ENCODE measurements at places on chromosomes 2 and 18. TPM values are rescaled to one million over a fixed set of nuclear protein-coding genes. Genes with fewer than 3 reads are reported as not detected.

DNA sequence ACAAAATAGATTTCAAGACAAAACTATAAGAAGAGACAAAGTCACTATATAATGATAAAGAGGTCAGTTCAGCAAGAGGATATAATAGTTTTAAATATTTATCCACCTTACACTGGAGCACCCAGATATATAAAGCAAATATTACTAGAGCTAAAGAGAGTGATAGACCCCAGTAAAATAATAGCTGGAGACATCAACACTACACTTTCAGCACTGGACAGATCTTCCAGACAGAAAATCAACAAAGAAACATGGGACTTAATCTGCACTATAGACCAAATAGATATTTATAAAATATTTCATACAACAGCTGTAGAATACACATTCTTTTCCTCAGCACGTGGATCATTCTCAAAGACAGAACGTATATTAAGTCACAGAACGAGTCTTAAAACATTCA, 86.6 kb downstream of the ATP8B1 start:
- DNase-seq, result no peak

DNA sequence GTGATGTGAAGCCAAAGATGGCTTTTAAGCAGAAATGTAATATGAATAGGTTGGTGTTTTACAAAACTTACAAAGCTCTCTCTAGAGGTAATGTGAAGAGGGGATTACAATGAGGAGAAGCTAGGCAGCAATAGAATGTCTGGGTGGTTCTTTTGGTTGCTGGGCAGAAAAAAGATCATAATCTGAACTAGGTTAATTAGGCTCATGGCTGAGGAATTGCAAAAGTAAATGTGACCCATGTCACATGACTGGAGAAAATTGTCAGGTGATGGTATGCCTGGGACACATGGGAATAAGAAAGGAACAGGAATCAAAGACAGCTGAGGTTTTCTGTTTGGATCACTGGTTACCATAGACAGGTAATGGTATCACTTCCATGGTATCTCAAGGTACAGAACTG, 7.5 kb upstream of the RIT2 start:
- no peak for DNase-seq

- no peak for DNase-seq
These were observed 230.0 kb downstream of the LRP1B start for GRCh38 chr2:141900826-141901225.

DNA sequence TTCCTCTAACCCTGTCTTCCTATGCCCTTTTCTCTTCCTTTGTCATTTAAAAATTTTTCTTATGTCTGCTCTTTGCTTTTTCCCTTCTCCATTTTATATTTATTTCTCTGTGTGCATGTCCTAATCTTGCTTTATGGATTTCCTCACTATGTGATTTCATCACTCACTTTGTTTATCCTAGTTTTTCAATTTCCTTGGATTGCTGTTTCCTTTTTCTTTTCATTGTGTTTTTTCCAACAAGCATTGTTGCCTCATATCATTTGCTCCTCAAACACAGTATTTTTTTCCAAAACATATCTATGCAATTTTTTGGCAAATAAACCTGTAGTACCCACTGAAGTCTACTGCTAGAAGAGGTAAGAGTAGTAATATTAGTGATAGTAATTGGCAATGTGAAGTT, 67.4 kb upstream of the PNPT1 start:
- DNase-seq, result no peak

DNA sequence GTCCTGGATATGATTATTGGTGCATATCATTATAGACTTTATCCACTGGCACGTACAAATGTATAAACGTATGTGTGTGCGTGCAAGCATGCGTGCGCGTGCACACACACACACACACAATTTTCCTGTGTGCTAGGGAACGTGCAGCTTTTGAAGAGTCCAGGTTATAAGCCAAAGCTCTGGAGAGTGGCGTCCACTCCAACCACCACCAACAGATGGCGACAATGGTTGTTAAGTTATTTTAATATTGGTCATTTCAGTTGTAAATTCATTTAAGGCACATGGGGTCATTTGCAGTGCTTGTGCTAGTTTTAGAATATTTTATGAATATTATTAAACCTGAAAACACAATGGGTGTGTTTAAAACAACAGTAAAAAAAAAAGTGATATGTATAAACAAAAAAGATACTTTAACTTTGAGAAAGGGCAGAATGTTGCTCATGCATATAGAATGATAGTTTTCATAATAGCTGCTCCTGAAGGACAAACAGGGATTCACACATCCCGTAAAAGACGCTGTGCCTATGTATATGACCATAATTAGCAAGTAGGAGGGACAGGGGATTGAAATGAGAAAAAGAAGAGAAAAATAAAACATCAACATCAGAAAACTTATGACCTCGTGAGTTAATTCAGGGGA, 124.2 kb upstream of the ITGB6 start:
- DNase-seq, result no peak

DNA sequence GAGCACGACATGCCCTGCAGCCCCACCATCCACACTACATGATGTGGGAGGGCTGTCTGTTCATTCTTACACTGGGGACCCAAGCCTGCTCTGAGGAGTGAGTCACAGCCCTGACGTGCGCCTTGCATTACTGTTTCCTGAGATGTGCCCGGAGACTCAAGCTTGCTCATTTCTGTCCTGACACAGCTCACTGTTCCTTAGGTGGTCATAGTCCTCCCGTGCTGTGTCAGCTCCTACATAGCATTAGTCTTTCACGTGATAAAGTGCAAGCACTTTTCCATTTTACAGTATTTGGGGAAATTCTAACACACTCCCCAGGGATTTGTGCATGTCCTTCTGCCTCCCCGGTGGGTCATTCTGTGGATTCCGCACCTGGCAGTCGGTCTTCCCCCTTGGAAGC, 46.2 kb upstream of the TRIM43B start:
- DNase-seq, result no peak

- no peak for DNase-seq
These were observed 239.5 kb downstream of the L3MBTL4 start for GRCh38 chr18:6174983-6175745.

DNA sequence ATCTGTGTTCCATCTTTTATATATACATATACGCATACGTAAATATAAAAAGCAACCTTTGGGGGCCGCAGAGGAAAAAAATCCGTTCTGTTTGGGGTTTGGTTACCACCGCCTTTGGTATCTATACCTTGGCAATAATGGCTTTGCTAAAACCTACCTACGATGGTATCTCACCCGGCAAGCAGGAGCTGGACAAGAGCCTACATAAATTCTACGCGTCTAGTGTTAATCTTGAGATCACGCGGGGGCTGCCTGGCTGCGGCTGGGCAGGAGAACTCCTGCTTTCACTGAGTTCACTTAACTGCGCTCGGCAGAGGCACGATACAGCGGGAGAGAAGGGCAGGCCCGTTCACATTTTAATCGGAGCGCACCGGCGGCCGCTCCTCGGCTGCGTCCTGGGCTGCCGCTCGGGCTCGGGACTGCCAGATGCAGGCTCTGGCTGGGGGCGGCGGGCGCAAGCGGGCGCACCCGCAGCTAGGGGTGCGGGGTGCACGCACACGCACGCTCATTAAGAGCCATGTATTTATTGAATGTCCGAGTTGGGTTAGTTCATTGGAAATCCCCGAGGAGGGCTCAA, 1.7 kb upstream of the POU3F3 start:
- DNase-seq, result no peak

DNA sequence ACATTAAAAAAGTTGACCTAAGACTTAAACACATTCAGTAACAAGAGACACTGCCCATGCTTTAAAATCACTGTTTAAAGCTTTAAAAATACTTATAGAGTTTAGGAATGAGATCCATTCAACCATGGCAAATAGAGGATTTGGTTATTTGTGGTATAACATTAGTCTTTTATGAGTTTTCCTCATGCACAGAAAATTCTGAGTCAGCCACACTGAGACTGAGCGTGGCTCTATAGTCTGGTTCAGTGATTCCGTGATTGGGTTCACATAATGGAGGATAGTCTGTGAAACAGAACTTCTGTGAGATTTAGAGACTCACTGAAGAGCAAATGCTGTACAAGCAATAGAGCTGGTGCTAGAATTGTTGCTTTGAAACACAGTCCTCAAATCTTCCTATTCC, 1502.4 kb upstream of the PIK3C3 start:
- DNase-seq, result no peak

- DNase-seq, result no peak
These were observed 407.7 kb upstream of the SLC8A1 start for GRCh38 chr2:40859617-40860016.

GRCh38 chr18:15198116-15198389, 450.1 kb downstream of the ANKRD30B start:
- DNase-seq, result no peak

DNA sequence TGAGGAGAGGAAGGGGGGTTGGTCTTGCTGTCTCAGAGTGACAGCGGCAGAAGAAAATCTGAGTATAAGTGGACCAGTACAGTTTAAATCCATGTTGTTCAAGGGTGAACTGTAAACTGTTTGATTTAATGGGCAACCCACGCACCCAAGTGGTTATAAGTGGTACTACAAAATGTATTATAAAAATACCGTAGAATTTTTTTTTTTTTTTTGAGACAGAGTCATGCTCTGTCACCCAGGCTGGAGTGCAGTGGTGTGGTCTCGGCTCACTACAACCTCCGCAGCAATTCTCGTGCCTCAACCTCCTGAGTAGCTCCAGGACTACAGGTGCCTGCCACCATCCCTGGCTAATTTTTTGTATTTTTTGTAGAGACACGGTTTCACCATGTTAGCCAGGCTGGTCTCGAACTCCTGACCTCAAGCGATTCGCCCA, 2.1 kb upstream of the CHCHD5 start:
- peak; percentile 21 for DNase-seq

DNA sequence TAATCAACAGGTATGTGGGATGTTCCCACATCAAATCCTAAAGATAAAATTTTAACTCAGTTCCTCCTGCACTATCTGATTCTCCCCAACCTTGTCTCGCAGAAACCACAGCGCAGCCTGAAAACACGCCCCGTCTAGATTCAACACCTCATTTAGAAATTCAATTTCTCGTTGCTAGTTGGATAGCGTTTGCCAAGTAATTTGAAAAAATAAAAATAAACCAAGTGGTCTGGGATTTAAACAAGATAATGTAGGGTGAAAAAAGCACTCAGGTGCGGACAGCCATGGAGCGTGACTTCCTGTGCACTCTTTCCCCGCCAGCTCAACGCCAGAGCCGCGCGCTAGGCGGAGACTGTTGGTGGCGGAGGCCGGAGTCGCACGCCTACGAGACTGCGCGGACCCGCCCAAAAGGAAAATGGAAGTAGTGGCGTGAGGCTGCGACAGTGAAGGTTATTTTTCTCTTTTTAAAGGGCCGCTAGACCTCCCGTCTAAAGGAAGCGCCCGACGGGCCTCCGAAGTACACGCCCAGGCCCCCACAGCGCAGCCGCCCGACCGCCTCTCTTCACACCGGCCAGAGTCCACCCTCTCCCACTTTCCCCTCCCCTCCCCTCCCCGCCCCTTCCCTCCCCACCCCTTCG, 615 bp upstream of the CCNT2 start:
- peak; percentile 92 for DNase-seq

- DNase-seq, result no peak
These were observed 74.2 kb upstream of the L3MBTL4 start for GRCh38 chr18:6488956-6489355.

DNA sequence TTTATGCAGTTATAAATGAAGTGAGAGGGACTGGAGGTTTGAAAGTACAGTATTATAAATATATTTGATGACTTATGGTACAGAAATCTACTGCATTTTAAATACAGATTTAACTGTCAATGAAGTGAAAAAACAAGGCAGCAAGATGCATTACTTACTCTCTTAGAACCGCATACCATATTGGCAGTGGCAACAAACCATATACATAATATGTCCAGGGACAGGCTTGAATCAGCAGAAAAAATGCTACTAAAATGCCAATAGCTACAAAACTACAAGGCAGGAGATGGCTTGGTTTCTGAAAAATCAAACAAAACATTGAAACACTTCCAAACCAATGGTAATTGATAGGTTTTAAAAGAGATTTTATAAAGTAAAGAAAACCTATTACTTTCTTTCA, 77.2 kb downstream of the PIGN start:
- no peak for DNase-seq

GRCh38 chr2:68311033-68311432, 8.7 kb downstream of the CNRIP1 start:
- DNase-seq, result no peak

DNA sequence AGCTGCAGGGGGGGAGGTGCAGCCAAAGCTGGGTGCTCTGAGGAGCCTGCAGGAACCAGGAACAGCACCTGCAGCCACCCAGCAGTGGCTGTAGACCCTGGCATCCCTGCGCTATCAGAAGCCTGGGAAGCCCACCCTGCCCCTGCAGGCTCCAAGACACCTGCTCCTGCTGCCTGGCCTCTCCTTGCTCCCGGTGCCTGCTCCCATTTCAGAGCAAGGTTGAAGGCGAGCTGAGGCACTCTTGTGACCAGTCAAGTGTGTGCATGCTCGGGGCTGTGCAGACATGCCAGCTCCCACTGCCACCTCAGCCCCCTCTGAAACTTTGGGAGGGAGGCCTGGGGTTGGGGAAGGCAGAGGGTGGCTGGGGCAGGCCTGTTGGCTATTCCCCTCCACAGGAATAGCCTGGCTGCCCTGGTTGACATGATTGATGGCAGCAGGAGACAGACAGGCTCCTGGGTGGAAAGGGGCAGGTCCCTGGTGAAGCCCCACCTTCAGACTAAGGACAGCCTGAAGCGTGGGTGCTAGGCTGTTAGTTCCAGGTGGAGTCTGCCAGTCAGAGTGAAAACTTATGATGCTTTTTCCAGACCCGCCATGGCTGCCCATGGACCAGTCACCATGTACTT, 151.4 kb downstream of the MBD5 start:
- DNase-seq, result no peak

DNA sequence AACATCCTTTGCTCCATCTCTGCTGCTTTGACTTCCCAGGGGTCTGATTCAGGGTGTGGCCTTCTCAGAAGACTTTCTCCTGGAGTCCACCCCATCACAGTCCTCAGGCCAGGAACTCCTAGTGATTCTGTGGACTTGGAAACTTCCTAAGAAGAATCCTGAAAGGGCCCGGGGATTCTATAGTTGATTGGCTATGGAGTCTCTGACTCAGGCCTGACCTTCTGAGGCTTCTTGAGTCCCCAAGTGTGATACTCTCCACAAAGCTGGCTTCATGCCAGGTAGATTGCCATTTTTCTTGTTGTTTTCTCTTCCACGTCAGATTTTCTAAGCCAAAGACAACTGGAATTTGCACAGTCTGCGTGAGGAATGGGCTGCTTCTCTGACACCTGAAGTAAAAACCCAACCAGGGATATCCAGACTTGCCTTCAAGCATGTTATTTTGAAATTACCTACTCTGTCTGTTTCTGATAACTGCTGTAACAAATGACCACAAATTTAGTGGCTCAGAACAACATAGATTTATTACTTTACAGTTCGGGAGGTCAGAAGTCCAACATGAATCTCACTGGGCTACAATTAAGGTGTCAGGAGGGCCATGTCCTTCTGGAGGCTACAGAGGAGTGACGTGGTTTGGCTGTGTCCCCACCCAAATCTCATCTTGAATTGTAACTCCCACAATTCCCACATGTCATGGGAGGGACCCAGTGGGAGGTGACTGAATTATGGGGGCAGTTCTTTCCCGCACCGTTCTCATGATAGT, 69.3 kb downstream of the ALPK2 start:
- no peak for DNase-seq

Gene ARHGAP28
- total RNA-seq, result 2.6 TPM

Gene CFAP210
- total RNA-seq, result not detected

Gene KCNIP3
- 4.1 TPM for total RNA-seq

Gene COL4A3
- total RNA-seq, result 0.36 TPM

Gene GALR1
- total RNA-seq, result 0.06 TPM

Data from mucosa of descending colon (tissue), 3 donors.